Activated naive CD8-positive, alpha-beta T cell treated with anti-CD3 and anti-CD28 coated beads, Interleukin-2, amount 50 U/mL, for 16 hours (primary cell): ENCODE measurements at places on chromosomes 7 and 10.

- no peak for DNase-seq
Measured at GRCh38 chr7:80584778-80585177, 53.7 kb upstream of the CD36 start.

DNA sequence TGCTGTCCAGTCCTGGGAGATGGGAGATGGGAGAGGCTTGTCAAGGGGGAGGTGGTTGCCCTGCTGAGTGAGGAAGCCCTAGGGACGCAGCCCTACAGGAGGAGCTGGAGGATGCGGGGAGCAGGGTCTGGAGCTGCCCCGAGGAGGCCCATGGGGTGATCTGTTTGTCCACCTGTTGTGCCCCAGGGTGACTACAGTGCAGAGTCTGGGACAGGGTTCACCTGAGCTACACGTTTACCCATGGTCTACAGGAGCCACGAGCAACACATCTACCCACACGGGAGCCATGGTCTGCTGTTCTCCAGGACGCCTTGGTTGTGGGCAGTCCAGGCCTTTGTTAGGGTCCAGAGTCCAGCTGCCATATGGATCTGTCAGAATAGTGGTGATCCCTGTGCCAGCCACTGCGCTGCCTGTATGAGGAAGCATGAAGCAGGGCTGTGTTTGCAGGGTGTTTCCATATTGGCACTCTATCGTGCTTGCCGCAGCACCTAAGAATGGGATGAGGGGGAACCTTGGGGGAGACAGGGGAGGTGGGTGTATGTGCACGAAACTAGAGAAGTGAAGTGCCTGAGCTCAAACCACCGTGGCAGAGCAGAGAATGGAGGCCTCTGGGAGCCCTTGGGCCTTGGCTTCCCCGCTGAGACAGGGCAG, 23.7 kb downstream of the ZNF775 start:
- DNase-seq: no peak

DNA sequence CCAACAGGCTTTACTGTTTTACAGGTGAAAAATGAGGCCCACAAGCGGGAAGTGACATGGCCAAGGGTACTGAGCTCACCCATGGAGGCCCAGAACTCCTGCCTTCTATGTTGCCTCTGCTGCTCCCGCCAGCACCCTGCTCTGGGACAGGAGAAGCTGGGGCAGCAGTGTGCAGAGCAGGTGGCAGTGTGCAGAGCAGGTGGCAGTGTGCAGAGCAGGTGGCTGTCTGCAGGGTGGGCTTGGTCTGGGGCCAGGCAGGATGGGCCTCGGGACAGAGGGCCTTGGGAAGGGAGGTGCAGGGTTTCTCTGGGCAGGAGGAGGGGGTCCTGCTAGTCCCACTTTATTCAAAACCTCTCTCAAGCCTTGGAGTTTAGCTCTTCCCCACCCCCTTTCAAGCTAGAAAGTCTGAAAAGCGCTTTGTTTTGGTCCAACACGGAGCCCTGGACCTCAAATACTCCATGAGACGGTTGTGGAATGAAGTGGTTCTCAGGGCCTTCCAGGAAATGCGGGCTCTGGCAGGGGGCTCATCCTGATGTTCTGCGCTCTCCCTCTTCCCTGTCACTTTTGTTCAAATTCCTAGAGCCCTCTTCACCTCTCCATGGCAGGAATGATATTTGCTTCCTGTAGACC, 26.8 kb downstream of the TSPAN15 start:
- no peak for DNase-seq

DNA sequence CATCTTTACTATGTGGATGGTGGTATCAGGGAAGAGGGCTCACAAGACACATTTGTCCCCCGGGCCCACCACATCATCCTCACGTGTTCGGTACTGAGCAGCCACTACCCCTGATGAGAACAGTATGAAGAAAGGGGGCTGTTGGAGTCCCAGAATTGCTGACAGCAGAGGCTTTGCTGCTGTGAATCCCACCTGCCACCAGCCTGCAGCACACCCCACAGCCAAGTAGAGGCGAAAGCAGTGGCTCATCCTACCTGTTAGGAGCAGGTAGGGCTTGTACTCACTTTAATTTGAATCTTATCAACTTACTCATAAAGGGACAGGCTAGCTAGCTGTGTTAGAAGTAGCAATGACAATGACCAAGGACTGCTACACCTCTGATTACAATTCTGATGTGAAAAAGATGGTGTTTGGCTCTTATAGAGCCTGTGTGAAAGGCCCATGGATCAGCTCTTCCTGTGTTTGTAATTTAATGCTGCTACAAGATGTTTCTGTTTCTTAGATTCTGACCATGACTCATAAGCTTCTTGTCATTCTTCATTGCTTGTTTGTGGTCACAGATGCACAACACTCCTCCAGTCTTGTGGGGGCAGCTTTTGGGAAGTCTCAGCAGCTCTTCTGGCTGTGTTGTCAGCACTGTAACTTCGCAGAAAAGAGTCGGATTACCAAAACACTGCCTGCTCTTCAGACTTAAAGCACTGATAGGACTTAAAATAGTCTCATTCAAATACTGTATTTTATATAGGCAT, 9.1 kb upstream of the CSGALNACT2 start:
- no peak for DNase-seq

DNA sequence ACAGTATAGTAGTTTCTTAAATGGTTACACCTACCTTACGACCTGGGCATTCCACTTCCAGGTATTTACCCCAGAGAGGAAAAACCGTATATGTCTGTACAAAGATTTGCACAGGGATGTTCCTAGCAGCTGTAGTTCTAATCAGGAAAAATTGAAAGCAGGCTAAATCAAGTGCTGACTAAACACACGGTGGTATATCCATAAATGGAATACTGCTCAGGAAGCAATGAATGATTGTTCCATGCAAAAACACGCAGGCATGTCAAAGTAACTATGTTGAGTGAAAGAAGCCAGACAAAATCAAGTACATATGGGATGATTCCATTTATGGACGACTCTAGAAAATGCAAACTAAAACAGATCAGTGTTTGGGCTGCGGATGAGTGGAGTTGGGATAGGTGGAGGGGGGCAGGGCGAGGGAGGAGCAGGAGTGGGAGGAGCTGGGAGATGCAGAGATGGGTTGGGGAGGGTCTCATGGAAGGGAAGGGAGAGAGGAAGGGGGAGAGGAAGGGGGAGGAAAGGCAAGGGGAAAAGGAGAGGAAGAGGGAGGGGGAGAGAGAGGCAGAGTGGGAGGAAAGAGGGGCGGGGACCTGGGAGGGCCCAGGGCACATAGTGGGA, 484 bp upstream of the MSRB2 start:
- no peak for DNase-seq

DNA sequence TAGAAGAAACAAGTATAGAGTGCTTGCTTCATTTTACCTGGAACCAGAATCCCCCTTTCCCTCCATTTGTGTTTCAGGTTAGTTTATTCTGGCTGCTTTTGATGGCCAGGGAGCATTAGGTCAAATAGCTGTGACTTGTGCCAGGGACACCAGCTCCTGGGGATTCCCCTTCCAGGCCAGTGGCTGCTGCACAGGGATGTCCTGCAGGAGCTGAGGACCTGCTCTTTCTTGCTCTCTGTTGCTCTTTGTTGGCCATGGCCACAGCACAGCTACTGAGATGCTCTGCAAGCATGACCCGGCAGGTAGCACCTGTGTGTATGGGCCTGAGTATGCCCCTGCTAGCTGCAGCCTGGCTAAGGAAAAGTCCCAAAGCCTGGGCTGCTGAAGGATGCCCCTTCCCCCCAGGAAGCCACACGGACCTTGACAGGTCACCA, 208.9 kb downstream of the EBF3 start:
- DNase-seq: no peak

DNA sequence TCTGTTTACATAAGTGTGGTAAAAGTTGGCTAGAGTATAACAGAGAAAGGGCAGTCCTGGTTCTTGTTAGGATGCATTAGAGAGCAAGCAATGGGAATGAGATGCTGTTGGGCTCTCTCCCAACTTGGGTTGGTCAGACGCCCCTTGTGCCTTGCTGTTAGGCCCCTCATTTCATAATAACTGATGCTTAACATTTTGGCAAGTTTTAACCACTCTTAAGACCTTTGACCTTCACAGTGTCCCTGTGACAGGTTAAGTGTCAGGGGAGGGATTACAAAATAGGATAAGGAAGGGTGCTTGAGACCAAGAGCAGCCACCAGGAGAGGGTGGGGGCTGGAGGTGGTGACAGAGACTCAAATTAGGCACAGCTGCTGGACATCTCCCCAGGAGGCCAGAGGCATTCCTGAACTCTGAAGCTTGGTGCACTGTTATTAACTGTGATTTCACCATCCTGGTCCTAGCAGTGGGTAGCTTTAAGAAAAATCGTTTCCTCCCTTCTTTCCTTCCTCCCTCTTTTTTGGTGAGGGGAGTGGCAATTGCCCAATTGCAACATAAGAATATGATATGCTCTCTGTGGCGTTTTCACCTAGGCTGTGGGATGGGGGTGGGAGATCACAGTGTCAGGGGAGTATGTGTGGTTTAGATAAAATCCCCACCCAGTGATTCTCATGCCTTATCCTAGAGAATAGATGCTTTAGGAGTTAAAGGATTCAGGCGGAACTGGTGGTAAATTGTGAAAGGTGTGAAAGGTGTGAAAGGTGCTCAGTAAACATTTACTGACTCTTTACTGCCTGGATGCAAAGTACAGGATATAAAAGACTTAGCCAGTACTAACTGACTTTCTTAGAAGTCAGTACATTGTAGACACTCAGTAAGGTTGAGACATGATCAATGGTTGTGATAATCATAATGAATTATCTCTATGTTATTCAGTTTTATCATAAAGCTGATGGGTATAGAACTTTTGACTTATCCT, 270.5 kb downstream of the BICC1 start:
- DNase-seq: no peak

DNA sequence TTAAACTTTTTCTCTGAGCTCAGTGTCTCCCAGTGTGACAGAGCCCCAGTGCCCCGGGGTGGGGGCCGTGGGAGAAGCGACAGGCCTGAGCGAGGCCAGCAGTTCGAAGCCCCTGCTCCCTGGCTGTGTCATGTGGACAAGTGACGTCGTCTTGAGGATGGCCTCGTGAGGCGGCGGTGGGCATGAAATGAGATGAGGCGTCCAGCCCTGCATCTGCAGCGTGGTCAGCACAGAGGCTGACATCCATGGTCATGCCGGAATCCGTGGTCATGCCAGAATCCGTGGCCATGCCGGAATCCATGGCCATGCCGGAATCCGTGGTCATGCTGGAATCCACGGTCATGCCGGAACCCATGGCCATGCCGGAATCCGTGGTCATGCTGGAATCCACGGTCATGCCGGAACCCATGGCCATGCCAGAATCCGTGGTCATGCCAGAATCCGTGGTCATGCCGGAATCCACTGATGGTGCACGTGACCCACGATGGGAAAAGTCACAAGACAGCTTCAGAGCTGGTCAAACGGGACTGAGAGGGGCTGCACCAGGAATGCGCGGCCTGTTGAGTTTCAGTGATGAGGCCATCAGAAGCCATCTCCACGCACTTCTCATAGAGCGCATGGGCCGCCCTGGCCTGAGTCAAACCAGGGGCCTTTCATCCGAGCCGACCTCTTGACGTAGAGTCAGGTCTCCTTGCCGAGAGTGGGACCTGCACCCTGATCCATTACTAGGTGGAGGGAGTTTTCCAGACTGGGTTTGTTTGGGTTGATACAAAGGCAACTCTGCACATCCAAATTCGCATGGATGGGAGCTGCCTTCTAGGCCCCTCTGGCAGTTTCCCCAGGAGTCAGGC, 342.5 kb downstream of the PTPRN2 start:
- no peak for DNase-seq

DNA sequence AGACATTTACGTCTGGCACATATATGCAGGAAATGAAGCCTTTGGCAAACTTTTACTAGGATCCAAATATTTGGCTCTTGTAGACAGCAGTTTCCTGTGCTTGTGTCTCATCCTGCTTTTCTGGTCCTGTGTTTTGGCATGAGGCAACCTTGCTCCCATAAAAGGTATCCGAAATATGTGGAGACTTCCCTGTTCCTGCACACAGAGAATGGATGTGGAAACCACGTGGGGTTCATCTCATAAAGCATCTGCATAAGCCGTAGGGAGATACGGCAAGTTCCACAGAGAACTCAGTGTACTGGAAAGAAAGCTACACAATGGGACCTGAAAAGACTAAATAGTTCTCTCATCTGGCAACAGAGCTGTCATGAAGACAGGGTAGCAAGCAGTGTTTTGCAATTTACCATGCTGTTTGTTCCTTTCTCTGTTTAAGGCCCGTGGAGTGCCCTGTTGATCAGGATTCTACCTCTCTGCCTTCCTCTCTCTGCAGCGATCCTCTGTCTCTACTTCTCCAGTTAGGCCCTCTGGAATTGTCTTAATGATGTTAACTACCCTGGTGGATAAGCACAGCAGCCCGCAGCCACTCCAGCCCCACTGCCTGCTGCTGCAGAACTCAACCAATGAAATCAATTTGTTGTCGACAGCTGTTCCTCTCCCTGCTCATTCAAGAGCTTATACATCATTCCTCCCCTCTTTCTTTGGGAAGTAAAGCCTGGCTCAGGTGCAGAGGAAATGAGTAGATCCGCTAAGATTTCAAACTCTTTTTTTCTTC, 293.6 kb downstream of the CSTF2T start:
- DNase-seq: no peak

DNA sequence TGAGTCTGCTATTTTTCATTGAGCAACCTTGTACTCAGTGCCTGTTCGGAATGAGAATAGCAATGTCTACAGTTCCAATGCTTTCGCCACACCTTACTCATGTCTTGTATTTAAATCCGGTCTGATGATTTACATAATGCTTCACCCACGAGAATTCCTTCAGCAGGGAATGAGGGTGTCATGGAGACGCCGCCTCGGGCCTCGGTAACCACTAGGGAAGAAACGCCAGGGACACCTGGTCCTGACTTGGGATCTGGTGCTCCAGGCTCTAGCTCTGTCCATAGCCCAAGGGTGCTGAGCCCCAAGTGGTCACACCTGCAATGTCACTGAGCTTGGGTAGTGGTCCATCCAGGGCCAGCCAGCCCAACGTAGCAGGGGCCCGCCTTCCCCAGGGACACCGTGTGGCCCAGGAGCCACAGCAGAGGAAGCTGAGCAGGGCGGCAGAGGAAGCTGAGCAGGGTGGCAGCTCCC, 37.4 kb downstream of the PRKAG2 start:
- no peak for DNase-seq

DNA sequence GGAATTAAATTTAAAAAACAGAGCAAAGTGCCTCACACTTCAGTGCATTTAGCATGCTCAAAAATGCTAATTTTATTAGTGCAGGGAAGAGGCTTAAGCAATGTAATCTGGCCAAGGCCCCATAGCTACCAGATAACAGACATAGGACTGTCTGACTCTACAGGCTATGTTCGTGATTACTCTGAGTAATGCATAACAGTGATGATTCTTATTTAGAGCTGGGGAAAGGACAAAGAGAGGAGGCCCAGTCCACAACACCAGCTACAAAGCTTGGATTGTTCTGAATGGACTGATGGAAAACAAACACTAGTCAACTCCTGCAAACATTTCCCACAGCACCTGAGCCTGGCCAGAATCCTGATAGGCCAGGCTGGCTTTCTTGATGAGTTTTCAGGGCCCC, 8.4 kb upstream of the CH25H start:
- no peak for DNase-seq

- DNase-seq: no peak
Measured at GRCh38 chr7:106126170-106126938, 14.2 kb upstream of the SYPL1 start.
